ENCODE measurements at places on chromosomes 12 and 14.

GRCh38 chr14:20624495-20625070 lies 16.9 kb downstream of the OR6S1 start:
- no peak for DNase-seq

DNA sequence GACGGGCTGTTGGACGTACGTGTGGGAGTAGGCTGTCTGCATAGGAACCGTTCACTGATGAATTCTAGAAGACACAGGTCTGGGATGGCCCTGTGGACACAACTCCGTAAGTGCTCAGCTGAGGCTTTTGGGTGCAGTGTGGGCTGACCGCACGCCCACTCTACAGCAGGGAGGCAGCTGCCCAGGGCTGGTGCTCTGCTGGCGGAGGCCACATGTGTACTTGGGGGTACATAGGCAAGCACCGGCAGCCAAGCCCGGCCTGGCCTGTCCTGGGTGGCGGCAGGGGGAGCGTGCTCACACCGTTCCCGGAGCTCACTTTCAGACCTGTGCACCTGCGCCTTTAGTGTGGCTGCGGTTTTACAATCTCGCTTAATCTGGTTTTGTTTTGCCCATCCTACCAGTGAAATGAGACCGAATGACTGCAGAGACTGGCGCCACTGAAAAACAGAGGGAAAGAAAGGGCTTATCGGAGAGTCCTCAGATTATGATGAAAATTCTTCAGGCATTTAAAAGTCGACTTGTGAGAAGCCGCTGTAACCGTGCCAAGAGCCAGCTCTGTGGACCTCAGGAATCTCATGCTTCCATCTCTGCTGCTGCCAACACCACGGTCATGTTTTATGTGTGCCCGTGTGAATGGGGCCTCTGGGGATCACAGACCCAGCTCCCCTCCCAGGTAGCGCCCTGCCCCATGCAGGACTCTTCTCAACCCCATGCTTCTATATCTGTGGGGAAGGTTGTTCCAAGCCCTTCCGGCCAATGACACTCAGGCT lies 45.8 kb downstream of the SSH1 start:
- no peak for DNase-seq

GRCh38 chr14:30621354-30621939 lies 672 bp upstream of the SCFD1 start:
- DNase-seq: no peak

GRCh38 chr14:104845834-104846441 lies 19.1 kb upstream of the CEP170B start:
- no peak for DNase-seq

DNA sequence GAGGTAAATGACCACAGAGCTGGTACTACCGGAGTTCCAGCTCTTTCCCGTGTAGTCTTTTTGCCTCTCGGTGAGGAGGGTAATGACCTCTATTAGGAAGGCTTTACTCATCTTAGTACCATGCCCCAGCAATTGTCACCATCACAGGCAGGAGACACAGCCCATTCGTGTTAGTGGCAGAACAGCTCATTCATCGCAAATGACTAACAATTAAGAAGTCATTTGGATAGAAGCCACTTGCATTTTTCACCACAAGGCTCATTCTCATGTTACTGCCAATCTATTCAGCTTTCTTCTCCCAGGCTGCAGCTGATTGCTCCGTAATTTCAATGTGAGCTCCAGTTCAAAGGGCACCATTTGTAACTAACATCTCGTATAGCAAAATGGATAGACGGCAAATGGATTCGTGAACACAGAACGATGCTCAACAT lies 718.8 kb upstream of the TMEM132C start:
- DNase-seq: peak; percentile 20

All from DMS79 treated with DMSO at 0.1 percent for 48 hours (cell line).